ENCODE measurements at places on chromosomes 6 and 20.

GRCh38 chr6:21628160-21628559 is 34.6 kb downstream of the SOX4 start:
- DNase-seq = no peak

DNA sequence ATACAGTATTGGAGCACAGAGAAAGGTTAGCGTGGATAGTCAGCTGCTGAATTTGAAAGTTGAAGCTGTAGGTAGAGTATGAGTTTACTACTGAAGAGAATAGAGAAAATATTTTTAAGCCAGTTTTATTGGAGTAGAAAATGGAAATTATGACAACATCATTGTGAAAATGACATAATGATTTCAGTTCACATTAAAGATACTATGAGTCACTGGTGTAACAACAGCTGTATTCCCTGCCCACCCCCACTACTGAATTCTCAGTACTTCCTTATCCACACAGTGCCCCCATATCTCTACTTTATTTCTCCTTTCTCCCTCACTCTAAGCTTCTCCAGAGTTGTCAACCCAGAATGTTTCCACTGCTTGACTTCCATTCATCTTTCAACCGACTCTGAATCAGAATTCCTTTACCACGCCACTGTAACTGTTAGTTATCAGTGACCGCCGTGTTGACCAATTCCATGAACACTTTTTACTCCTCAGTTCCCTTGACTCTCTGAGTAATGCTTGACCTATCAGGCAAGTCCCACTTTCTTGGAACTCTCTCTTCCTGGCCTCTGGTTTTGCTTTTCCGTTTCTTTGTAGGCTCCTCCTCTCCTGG is 139.6 kb downstream of the AIG1 start:
- DNase-seq = no peak

DNA sequence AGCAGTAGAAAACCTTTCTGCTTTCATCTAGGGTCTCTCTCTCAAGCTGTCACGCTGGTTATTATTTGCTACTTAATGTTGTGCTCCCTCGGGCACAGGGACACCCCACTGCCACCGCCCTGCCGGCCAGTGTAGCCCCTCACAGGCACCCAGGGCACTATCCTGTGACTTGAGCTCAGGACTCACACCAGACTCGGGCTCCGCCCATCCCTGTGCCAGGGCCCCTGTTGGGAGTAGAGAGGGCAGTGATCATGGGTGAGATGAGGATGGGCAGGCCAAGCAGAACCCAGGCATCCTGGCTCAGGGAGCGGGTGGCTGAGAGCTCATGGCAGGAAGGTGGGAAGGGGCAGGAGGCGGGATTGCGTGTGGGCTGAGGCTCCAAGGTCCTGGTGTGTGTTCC is 371.9 kb downstream of the ZFAND3 start:
- no peak for DNase-seq

DNA sequence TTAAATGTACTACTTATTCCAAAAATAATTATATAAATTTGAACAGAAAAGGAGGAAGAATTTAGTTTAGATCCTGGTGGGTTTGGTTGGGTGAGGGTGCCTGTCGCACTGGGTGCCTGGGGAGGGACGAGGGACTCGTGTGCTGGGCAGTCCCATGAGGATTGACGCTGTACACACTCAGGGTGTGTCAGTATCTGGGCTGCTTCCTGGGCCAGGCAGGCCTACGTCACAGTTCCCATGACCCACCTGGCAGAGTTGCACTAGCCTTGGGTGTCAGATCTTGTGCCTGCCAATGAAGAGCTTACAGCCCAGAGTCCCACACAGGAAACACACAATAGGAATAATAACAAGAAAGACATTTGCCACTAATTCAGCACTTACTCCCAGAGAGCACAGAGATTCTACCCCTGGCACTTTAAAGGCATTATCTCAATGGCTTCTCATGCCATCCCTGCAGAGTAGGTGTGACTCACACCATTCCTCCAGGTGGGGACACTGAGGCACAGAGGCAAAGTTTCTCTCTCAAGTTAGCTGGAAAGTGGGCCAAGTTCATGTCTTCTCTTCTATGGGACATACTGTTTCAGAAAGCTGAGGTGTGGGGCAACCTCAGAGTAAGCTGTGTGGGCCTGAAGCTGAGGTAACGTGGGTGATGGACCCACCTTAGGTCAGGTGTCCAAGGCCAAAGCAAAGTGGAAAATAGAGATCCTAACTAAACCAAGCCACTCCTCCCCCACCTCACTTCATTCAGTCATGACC is 1.3 kb upstream of the SDCBP2 start:
- no peak for DNase-seq

- no peak for DNase-seq
Measured at GRCh38 chr6:98056955-98057354, 773.9 kb upstream of the MMS22L start.

- no peak for DNase-seq
Measured at GRCh38 chr6:26329763-26330511, 35.1 kb upstream of the BTN3A2 start.

- no peak for DNase-seq
Measured at GRCh38 chr6:166849749-166850183, 106.6 kb downstream of the RNASET2 start.

DNA sequence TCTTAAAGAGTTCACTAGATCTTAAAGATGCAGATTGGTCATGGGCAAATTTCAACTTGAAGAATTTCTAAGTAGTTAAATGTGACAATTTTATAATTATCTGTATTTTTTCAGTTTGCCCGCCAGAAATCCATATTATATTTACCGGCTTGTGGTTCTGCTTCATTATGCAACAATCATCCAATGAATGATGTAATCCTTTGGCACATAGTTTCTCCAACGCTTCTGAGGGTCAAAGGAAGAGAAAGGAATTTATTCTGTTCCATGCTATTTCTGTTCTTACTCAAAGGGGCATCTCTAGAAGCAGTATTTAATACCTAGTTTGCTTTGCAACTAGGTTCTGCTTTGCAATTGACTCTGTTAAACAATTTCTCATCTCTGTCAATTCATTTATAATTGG is 359.3 kb upstream of the PLCB4 start:
- DNase-seq = no peak

DNA sequence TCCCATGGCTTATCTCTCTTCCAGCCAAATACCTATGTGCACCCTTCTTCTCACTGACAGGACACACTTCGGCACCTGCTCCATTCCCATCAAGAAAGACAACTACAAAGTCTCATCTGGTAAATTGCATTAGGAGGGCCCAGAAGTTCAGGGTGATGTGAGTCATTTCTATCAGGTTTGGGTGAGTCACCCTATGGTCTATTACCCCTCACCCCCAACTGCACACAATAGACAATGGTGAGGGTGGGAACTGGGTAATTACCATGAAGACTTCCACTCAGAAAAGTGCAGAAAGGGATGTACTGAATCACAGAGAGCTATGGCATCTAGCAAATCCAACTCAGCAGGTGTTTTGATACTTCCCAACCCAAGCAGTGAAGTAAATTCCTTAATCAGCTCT is 54.8 kb downstream of the OPN5 start:
- no peak for DNase-seq
